Large intestine (tissue), 12 donors: ENCODE measurements at places on chromosomes 3 and 15. TPM values are rescaled to one million over a fixed set of nuclear protein-coding genes. Genes with fewer than 3 reads are reported as not detected.
A peak's percentile ranks its signal among the peaks of the same experiment; 100 is the strongest.

Gene TMEM212
- not detected for polyA plus RNA-seq

Gene GHSR
- not detected for polyA plus RNA-seq

Gene PTX3
- 9.2 TPM for polyA plus RNA-seq

Gene GPR160
- polyA plus RNA-seq: 169 TPM

Gene TM4SF18
- polyA plus RNA-seq: 6.6 TPM

Gene ITIH4
- polyA plus RNA-seq: 4.3 TPM

DNA sequence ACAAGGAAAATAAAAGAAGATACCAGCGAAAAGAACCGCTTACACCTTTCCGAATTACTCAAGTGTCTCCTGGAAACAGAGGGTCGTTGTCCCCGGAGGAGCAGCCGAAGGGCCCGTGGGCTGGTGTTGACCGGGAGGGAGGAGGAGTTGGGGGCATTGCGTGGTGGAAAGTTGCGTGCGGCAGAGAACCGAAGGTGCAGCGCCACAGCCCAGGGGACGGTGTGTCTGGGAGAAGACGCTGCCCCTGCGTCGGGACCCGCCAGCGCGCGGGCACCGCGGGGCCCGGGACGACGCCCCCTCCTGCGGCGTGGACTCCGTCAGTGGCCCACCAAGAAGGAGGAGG lies 325 bp downstream of the ALCAM start:
- peak overlapping the region; percentile 83 for H3K4me3 ChIP-seq
- no peaks in the 10 kb centered on the region for H3K36me3 ChIP-seq
- H3K27me3 ChIP-seq: peaks cover 6% of the 10 kb centered on the region
- peak; percentile 13 for DNase-seq

Gene STRC
- polyA plus RNA-seq: 10.9 TPM

DNA sequence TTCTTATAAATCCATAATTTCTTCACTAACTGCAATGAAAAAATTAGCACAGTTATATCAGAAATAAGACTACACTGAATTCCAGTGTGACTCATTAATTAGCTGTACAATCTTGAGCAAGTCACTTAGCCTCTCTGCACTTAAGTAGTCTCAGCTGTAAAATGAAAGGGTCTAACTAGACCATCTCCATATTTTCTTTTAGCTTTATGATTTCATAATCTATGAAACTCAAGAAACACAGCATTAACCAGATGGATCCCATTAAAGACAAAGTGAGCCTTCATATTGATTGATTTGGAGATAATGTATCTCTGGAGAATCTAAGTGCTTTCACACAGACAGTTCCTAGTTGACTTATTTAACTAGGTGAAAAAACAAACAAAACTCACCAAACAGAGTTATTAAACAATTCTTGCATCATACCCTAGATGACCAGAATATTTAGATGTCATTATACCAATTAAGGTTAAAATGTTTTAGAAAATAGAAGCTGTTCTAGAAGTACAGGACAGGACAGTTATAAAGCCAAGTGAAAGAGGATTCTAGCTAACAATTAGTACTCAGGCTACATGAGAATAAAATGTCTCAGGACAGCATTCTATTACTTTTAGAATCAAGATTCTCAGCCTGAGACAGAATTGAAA lies 11.2 kb downstream of the CSNK1G1 start:
- H3K27me3 ChIP-seq: no peaks in the 10 kb centered on the region
- no peak overlapping the region for H3K4me3 ChIP-seq
- H3K36me3 ChIP-seq: peaks cover 3% of the 10 kb centered on the region
- no peak for DNase-seq
- H3K4me1 ChIP-seq: peaks cover 7% of the 10 kb centered on the region

- H3K36me3 ChIP-seq: peaks cover 40% of the 10 kb centered on the region
- H3K27ac ChIP-seq: peak overlapping the region; percentile 89
- no peak overlapping the region for H3K4me3 ChIP-seq
- H3K4me1 ChIP-seq: peaks cover 97% of the 10 kb centered on the region
These were observed 41.2 kb downstream of the CCDC12 start for GRCh38 chr3:46935168-46935858.

Gene DPPA2
- 0.03 TPM for polyA plus RNA-seq

- no peaks in the 10 kb centered on the region for H3K27me3 ChIP-seq
- peaks cover 22% of the 10 kb centered on the region for H3K4me1 ChIP-seq
- H3K4me3 ChIP-seq: no peak overlapping the region
- DNase-seq: no peak
- no peaks in the 10 kb centered on the region for H3K36me3 ChIP-seq
These were observed 38.9 kb upstream of the SSR3 start for GRCh38 chr3:156593814-156594213.

- no peak for DNase-seq
- H3K4me3 ChIP-seq: no peak overlapping the region
- no peaks in the 10 kb centered on the region for H3K4me1 ChIP-seq
- H3K36me3 ChIP-seq: no peaks in the 10 kb centered on the region
- H3K27ac ChIP-seq: no peak overlapping the region
- H3K27me3 ChIP-seq: no peaks in the 10 kb centered on the region
These were observed 21.9 kb upstream of the USP13 start for GRCh38 chr3:179630753-179631451.

DNA sequence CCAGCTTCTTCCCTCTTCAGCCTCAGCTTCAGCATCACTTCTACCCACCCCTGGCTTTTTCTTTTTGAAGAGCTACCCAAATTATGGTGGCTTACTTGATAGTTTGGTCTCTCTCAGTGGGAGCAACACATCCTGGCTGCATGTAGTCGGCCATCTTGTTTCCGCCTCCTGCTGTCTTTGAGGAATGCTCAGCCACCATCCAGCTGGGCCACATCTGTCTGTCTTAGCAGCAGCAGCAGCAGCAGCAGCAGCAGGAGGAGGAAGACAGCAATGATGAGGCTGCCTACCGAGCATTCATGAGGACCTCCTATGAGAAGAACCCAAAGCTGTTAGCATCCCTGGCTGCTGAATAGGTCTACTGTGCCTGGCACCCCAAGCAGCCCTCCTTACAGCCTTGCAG lies 19.7 kb downstream of the IL16 start:
- no peak overlapping the region for H3K27ac ChIP-seq
- no peaks in the 10 kb centered on the region for H3K27me3 ChIP-seq
- H3K4me1 ChIP-seq: no peaks in the 10 kb centered on the region
- no peaks in the 10 kb centered on the region for H3K36me3 ChIP-seq

DNA sequence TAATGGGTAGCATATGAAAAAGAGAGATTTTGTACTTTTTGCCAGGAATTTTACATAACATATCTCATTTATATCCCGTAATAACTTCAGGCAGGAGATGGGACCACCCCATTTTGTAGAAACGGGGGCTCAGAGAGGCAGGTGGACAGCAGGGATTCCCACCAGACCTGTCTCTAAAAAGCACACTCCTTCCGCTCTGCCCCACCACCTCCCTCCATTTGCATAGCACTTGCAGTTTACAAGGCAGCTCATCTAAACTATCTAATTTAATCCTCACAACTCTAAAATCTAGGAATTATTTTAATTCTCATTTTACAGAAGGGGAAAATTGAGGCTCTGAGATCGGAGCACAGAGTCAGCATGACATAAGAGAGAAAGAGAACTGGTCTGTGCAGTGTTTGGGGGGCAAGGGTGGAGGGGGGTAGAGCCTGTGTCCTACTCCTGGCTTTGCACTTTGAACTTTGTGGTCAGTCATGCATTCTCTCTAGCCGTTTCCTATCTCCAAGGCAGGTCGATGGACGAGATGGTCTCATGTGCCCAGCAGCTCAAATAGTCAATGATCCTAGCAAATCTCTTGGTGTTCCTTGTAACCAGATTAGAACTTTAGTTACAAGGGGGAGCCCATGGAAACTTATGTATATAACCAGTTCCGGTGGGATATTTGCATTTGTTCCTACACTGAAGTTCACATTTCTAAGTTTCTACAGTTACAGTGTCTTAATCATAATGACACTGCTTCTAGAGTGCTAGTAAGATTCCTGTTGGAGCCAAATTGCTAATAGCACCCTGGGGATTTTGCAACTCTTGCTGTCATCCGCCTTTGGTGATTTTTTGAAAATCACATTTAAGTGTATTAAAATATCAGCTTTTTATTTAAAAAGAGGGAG lies 18.6 kb downstream of the CRYGS start:
- no peak overlapping the region for H3K4me3 ChIP-seq
- peaks cover 9% of the 10 kb centered on the region for H3K27me3 ChIP-seq
- no peak overlapping the region for H3K27ac ChIP-seq
- H3K36me3 ChIP-seq: no peaks in the 10 kb centered on the region
- no peak for DNase-seq

Gene GOLGA6B
- 0.07 TPM for polyA plus RNA-seq

GRCh38 chr15:39338251-39338650 lies 242.6 kb upstream of the THBS1 start:
- H3K36me3 ChIP-seq: no peaks in the 10 kb centered on the region
- no peaks in the 10 kb centered on the region for H3K27me3 ChIP-seq
- no peak overlapping the region for H3K4me3 ChIP-seq
- H3K4me1 ChIP-seq: no peaks in the 10 kb centered on the region
- H3K27ac ChIP-seq: no peak overlapping the region
- peak; percentile 24 for DNase-seq

GRCh38 chr15:82749951-82750830 lies 40.5 kb upstream of the AP3B2 start:
- peak overlapping the region; percentile 95 for H3K27ac ChIP-seq
- H3K36me3 ChIP-seq: peaks cover 15% of the 10 kb centered on the region
- DNase-seq: peak; percentile 96
- no peaks in the 10 kb centered on the region for H3K27me3 ChIP-seq

Gene RPP14
- polyA plus RNA-seq: 21.5 TPM

GRCh38 chr15:101206176-101206591 lies 45.7 kb downstream of the CHSY1 start:
- H3K4me3 ChIP-seq: no peak overlapping the region
- no peaks in the 10 kb centered on the region for H3K27me3 ChIP-seq
- DNase-seq: no peak
- no peak overlapping the region for H3K27ac ChIP-seq
- no peaks in the 10 kb centered on the region for H3K36me3 ChIP-seq
- peaks cover 3% of the 10 kb centered on the region for H3K4me1 ChIP-seq

- H3K36me3 ChIP-seq: no peaks in the 10 kb centered on the region
- no peak for DNase-seq
- H3K27me3 ChIP-seq: peaks cover 50% of the 10 kb centered on the region
- peak overlapping the region; percentile 59 for H3K4me3 ChIP-seq
- H3K4me1 ChIP-seq: peaks cover 9% of the 10 kb centered on the region
- peak overlapping the region; percentile 17 for H3K27ac ChIP-seq
These were observed 462 bp downstream of the IGDCC3 start for GRCh38 chr15:65377105-65377975.

Gene EOMES
- 1.2 TPM for polyA plus RNA-seq

Gene C3orf20
- not detected for polyA plus RNA-seq

DNA sequence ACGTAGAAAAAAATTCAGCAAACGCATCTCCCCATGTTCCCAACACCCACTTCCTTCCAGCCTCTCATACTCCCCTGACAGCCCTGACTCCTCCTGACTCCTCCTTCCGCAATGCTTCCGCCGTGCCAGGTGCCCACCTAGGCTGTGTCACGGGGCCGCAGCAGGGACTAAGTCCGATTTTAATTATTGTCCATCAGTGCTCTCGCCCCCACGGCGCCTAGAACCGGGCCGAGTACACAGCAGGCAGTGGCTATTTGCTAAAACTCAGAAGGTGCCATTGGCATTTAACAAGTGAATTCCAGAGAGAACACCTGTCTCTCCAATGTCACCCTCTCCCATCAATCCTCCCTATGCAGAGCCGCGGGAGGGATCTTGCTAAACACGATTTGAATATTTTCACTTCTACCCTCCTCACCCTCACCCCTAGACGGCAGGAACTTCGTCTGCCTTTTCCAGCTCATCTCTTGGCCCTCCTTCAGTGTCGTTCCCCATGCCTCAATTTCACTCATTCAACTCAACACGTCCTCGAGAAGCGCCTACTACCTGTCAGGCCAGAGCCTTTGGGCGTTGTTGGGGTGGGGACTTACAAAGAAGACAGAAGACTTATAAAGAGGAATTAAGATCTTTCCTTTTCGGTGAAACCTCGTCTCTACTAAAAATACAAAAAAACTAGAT lies 11.5 kb upstream of the SHF start:
- H3K36me3 ChIP-seq: no peaks in the 10 kb centered on the region
- peak; percentile 72 for DNase-seq
- peak overlapping the region; percentile 99 for H3K27ac ChIP-seq
- H3K27me3 ChIP-seq: no peaks in the 10 kb centered on the region

Gene PODXL2
- polyA plus RNA-seq: 10.9 TPM

Gene SLC51B
- polyA plus RNA-seq: 20.2 TPM

GRCh38 chr3:32414522-32415202 lies 23.0 kb downstream of the CMTM7 start:
- H3K27ac ChIP-seq: no peak overlapping the region
- DNase-seq: no peak
- no peaks in the 10 kb centered on the region for H3K27me3 ChIP-seq

DNA sequence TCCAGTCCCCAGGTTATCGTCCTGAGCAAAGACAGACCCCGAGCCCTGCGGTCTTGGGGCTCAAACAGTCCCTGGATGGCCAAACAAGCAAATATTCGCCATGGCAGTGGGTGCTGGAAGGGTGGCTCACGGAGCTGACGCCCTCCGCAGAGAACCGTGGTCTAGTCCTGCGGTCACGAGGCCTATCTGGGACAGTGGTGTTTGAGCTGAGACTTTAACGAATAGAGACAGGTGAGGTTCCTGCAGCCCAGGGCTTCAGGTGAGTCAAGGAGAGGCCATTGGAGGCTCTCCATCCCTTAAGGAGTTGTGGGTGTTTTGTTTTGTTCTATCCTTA lies 399 bp upstream of the SUCLG2 start:
- H3K27ac ChIP-seq: peak overlapping the region; percentile 88
- no peaks in the 10 kb centered on the region for H3K36me3 ChIP-seq

DNA sequence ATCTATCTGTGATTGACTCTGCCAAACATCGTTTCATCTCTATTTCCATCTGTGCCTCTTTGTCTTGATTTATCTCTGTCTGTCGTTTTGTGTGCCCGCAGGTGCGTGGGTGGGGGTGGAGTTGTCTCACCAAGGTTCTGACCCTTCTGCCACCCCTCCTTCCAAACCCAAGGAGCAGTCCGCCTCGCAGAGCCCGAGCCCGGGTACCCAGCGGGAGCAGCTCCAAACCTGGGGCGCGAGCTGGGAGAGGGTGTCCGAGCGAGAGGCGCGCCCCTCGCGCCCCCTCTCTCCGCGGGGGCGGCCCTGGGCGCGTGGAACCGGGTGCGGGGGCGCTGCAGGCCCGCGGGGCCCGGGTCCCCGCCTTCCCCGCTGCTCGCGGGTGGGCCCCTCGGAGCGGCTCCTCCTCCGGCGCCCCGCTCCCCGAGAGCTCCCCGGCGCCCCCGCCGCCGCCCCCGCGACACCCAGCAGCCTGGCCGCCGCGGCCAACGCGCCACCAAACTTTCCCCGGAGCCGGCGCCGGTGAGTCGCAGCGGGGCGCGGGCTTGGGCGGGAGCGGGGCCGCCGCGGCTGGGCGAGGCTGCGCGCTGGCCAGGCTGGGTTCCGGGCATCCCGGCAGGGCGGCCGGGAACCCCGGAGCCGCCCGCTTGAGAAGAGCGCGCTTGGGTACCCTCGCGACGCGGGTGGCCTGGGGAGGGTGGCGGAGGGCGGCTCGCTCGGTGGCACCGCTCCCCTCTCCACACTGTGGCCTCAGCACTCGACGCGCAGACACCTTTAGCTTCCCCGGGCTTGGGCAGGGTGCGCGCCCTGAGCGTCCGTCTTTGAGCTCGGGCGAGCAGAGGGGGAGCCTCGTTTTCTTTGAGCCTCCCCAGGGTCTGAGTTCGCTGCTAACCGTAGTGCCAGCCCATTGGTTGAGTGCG lies at the start of gene HRH1:
Gene HRH1, plus strand, starts transcription at position 458 of the 917 bp plus-strand sequence. CDS start 104,545 bp downstream, outside the sequence.
- H3K4me3 ChIP-seq: peak within 1 kb of the TSS; percentile 18
- peaks cover 3% of the 10 kb centered on the region for H3K4me1 ChIP-seq
- H3K27ac ChIP-seq: no peak within 1 kb of the TSS
- peaks cover 63% of the 10 kb centered on the region for H3K27me3 ChIP-seq
- no peak for DNase-seq
- H3K36me3 ChIP-seq: no peaks in the 10 kb centered on the region

Gene CAMP
- 0.19 TPM for polyA plus RNA-seq

- H3K4me3 ChIP-seq: no peak overlapping the region
- H3K27ac ChIP-seq: no peak overlapping the region
- no peak for DNase-seq
- H3K4me1 ChIP-seq: peaks cover 7% of the 10 kb centered on the region
These were observed 5.2 kb downstream of the NKTR start for GRCh38 chr3:42605546-42606173.
